ENCODE measurements at places on chromosomes 4 and X. TPM values are rescaled to one million over a fixed set of nuclear protein-coding genes. Genes with fewer than 3 reads are reported as not detected.

Gene GAGE13
- total RNA-seq: not detected

Gene AREG
- 9.2 TPM for total RNA-seq

Gene LUZP4
- not detected for total RNA-seq

Gene RS1
- total RNA-seq: not detected

Gene FGFBP1
- not detected for total RNA-seq

Gene SLC9B1
- 0.34 TPM for total RNA-seq

Gene DCAF4L1
- 0.06 TPM for total RNA-seq

Gene CHRNA9
- total RNA-seq: not detected

Gene TMEM150C
- total RNA-seq: 4.2 TPM

Gene HSFX3
- not detected for total RNA-seq

Gene GRIA2
- not detected for total RNA-seq

Gene TEX11
- total RNA-seq: not detected

Gene MAGEB17
- total RNA-seq: not detected

Gene CT45A10
- total RNA-seq: not detected

Gene MTNR1A
- not detected for total RNA-seq

Gene DAPP1
- not detected for total RNA-seq

Gene SMARCA1
- 42.6 TPM for total RNA-seq

Gene RRH
- not detected for total RNA-seq

Gene PPP2R2C
- not detected for total RNA-seq

Gene DUSP21
- total RNA-seq: not detected

Gene MAGIX
- 0.19 TPM for total RNA-seq

Gene ASB12
- total RNA-seq: not detected

Gene UBA1
- 123 TPM for total RNA-seq

Gene C4orf36
- total RNA-seq: not detected

Gene FAT4
- total RNA-seq: 24.1 TPM

Gene F8
- total RNA-seq: 12.7 TPM

Gene SPANXC
- not detected for total RNA-seq

Gene XAGE1A
- total RNA-seq: not detected

Gene PTCHD1
- 0.06 TPM for total RNA-seq

Gene SSX3
- not detected for total RNA-seq

Gene ZDHHC15
- 0.10 TPM for total RNA-seq

Gene BEX2
- total RNA-seq: not detected

Gene PROM1
- total RNA-seq: not detected

Gene MAB21L2
- not detected for total RNA-seq

Gene MAGEA3
- not detected for total RNA-seq

Measured in cardiac ventricle fibroblast (primary cell).